ENCODE measurements at places on chromosomes 4 and X.

DNA sequence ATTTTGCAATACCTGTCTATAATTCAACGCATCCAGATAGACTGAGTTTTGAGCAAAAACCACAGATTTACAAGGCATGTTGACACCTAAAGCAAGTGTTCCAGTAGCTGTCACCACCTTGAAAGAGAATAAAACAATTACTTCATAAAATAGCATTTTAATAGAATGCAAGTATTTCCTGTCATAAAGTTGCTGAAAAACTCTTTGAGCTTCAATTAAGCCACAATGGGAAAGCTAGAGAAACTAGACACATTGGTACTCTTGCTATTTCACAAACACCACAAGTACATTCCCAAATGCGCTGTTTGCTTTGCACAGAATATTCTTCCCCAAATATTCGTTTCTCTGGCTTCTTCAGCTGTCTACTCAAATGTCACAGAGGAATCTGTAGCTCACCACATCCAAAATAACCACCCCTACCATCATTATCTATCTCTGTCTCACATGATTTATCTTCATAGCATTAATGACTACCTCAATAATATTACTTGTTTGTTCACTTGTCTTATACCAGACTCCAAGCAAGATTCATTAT is 70.3 kb downstream of the DDX60 start:
- DNase-seq: no peak

- DNase-seq: no peak
These were observed 53.2 kb downstream of the HMGB2 start for GRCh38 chr4:173280998-173281397.

DNA sequence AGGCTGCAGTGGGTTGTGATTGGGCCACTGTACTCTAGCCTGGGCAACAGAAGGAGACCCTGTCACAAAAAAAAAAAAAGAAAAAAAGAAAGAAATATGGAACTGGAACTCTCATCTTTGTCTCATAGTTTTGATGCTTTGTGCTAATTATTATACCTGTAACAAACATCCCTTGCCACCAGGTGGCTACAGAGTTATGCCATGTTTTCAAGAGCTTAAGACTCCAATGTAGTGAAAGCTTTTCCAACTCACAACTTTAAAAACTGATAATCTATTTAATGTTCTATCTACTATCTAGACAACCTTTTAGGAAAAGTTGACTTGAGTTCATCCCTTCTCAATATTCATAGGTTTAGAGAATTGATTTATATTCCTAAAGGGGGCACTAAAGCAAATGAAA is 42.4 kb downstream of the HTR2C start:
- no peak for DNase-seq

DNA sequence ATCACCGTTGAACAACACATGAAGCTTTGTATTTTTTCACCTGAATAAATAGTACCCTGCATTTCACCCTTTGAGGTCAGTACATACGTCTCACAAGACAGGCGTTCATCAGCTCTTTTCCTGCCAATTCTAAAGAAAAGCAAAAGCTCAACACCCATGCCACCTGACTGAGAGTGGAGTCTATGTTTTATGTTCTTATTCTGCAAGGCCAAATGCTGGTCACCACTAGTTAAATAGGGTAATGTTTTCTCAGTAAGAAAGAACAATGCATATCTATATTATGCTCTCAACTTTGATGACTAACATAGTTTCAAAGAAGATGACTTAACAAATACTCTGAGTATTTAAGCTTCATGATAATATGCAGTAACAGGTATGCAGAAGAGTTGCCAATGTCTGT is 336.3 kb upstream of the BMP3 start:
- DNase-seq: no peak

DNA sequence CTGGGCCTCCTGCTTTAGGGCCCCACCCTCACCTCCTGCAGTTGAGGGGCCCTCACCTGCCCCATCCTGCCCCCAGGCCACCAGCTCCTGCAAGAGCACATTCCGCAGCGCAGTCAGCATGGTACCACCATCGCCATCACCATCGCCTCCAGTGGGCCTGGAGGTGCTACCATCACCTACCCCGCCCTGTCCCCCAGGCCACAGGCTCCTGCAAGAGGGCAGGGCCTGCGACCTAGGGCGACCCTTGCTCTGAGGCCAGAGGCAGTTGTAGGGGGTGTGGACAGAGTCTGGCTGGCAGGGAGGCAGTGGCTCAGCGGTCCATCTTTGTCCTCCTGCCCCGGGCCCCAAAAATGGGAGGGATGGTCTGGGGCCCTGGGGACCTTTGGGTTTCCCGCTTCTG is 3.9 kb upstream of the HAUS7 start:
- no peak for DNase-seq

DNA sequence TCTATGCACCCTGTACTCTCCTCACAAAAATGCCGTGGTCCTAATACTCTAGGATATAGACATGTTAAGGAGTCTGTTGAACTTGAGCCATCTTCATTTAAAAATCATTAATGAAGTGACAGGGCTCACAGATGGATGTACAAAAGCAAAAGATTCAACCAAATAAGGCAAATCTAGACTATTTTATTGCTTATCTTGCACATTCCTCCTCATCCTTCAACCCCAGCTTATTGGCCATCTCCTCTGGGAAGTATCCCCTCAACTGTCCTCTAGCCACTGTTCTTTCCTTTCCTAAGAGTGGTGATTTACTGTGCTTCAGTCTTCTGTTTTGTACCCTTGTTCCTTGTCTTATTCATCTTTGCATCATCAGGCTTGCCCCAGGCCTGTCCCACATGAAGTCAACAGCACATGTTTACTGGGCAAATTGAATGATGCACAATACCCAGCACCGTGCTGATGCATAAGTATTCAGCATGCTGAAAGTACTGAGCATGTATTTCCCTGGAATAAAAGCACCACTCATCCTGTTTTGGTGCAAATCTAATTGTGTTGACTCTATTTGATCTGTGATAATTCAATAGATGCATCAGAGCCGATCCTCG is 287.3 kb upstream of the CLNK start:
- DNase-seq: no peak

- DNase-seq: no peak
These were observed 173.7 kb upstream of the GALNTL6 start for GRCh38 chr4:171639540-171639939.

All from NCI-H187 (cell line).